Prostate gland (tissue), 2 donors: ENCODE measurements at places on chromosomes 4 and X. TPM values are rescaled to one million over a fixed set of nuclear protein-coding genes. Genes with fewer than 3 reads are reported as not detected.

GRCh38 chr4:102388611-102389010, 43.3 kb upstream of the SLC39A8 start:
- no peak for DNase-seq

DNA sequence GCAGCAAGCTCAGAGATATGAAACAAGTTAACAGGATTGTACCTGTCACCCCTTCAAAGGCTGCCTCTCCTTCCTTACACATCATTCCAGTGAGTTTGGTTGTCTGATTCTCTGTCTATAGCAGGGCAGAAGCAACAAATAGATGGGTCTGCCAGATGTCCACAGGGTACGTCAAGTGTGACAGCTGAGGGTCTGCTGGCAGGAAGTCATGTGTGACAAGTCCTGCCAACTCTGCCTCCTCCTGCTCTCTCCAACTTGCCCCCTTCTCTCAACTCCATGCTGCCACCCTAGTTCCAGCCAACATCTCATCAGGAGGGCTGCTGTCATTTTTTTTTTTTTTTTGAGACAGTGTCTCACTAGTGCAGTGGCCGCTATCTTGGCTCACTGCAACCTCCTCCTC, 109.2 kb downstream of the NSUN7 start:
- DNase-seq: no peak

- DNase-seq: no peak
Observed at GRCh38 chr4:159677521-159677920, 574.6 kb downstream of the RAPGEF2 start.

DNA sequence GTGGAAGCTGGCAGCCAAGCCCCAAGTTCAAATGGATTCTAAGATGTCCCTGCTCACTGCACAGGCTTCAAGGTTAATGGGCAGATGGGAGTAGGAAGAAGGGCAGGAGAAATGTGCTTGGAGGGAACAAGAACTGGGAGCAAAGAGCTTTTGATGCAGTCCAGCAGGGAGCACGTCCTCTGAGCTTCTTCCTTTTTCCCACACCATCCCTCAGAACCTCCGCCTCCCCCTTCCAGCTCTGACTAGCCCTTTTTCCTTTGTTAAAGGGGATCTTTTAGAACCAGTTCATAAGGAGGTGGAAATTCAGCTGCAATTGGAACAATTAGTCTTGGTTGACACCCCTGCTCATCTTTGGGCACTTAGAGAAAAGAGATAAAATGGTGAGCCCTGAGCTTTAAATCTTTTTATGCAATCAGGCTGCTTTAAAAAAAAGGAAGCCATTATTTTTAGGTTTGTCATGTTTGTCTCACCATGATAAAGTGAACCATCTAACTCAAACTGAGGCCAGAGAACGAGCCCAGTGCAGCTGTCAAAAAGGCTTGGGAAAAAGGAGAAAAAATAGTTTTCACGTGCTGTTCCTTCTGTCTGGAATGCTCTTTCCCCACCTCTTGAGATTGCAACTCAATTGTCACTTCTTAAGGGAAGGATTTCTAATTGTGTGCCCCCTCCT, 135.8 kb upstream of the IL1RAPL2 start:
- DNase-seq: no peak

DNA sequence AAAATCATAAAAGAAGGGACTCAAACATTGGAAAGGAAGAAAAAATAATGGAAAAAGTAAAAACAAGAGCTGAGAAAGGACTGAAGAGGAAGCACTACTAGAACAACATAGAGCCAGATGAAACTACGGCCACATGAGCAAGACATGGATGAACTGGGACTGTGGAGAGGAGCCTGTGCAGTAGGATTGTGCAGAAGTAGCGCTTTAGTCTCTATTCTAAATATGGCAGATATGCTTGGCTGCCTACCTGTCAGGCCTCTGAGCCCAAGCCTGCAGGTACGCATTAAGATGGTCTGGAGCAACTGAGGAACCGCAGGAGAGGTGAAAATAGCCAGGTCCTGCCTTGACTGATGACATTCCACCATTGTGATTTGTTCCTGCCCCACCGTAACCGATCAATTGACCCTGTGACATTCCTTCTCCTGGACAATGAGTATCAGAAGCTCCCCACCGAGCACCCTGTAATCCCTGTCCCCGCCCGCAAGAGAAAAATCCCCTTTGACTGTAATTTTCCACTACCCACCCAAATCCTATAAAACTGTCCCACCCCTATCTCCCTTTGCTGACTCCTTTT, 154.3 kb downstream of the CAMK2D start:
- DNase-seq: no peak

DNA sequence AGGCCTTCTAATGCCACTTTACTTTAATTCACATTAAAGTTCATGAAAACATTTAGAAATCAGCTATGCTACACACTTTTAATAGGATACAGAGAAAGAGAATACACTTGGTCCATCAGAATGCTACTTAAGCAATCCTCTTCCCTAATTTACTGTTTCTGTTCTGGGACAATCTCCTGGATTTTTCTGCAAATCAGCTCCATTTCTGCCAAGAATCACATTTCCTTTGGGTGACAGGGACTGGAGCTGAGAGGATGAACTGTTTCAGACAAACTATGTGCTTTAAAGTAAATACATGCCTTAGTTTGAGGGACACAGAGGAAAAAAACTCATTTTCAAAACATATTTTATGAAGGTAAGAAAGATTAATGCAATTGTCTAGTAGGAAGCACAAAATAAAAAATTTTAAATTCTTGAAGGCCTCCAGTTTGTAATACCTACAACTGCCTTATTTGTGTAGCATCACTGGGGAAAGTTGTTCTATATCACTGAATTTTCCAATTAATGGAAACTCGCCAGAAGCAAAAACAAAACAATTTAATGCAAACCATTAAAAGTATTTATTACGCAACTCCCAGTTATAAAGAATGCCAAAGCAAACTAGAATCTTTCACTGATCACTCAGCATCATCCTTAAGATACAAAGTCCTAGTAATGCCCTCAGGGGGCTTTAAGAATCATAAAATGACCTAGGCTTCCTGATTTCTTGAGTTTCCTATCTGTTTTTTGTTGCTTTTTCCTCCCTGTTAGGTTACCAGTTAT, 36.3 kb downstream of the BCLAF3 start:
- DNase-seq: no peak

GRCh38 chr4:169283114-169283509, 12.4 kb upstream of the SH3RF1 start:
- no peak for DNase-seq

DNA sequence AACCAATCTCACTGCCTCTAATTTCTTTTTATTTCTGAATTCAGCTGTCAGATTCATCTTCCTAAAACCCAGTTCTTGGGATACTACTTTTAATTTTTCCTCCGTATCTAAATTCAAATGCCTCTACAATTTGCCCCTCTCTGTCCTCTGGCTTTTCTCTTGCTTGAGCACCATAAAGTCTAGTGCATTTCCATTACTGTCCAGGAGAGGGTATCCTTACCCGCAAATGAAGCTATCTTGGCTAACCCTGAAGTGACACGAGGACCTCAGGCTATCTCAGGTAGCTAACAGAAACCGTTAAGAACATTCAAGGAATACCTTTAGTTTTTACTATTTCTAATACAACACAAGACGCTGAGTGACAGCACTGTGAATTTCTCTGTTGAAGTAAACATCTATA, 49.4 kb upstream of the PRR32 start:
- DNase-seq: no peak

DNA sequence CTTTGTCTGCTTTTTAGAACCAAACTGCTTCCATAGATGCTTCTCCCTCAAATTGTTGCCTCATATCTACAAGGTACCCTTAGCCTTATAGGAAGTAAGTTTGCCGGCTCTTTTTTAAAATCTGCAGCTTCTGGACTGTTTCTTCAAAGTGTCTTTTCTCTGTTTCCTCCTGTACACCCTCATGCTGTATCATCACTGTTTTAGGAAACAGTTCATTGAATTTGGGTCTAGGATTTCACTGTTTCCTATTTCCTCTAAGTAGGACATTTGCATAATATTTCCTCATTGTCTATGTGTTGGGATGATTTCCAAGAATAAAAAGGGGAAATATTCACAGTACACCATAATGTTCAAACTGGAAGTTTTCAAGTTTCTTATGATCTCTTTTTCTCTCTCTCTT, 43.0 kb downstream of the BANK1 start:
- no peak for DNase-seq

DNA sequence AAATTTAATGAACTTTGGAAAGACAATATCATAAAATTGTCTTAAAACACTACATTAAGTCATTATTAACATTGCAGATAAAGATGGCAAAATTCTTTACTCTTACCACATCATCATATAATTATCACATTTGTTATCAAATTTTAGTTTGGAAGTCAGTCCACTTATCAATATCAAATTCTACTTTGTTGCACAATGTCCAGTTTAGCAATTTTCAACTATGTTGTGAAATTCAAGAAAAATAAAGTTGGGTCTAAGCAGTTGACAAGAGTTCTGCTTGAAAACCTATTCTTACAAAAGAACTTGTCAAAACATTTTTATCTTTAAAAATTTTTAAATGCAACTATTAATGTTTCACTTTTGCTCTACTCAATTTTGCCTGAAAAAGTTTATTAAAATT, 44.7 kb upstream of the TET2 start:
- no peak for DNase-seq

DNA sequence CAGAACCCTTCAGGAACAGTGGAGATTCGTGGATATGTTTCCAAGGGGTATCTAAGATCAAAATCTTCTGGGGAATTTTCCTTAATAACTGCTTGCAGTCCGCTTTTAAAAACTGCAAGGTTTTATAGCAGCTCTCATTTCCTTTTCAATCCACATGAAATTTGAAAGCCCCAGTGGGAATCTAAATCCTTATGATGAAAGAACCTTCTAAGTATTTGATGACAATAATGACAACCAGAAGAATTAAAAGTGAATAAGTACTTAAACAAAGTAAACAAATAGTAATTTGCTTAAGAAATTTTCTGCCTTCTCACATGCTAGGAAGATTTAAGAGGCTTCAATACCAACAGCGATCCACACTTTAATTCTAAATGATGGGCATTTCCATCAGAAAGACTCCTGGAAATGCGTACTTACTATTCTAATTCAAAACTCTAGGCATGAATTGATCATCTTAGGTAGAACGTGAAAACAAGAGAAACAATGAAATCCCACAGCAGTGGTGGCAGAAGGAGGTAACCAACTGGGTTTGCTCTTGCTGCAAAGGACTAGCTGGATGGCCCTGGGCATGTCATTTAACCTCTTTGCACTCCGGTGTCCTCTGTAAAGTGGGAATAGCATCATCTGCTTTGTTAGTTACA, 37.6 kb upstream of the S100G start:
- DNase-seq: no peak

DNA sequence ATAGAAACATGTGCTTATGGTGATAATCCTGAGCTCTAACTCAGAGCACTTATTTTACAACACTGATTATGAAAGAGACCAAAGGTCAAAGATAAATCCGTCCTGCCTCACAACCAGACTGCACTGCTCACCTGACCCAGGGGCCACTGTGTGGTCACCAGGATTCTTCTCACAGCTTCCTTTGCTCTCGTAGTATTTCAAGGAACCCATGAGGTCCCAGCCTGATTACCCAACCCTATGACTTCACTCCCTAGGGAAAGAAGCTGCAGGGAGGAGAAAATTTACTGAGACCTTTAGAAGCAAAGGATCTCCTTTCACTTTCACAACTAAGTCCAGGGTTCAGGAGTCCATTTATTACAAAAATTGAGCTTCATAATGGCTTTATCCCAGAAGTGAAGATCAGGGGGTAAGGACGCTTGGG, 9.6 kb downstream of the SLC25A5 start:
- no peak for DNase-seq

- peak; percentile 74 for DNase-seq
Observed at GRCh38 chr4:6974138-6974848, 64.7 kb downstream of the TBC1D14 start.

- no peak for DNase-seq
Observed at GRCh38 chrX:12657433-12657832, 133.8 kb upstream of the PRPS2 start.

GRCh38 chr4:147327322-147327721, 153.6 kb upstream of the EDNRA start:
- DNase-seq: no peak

DNA sequence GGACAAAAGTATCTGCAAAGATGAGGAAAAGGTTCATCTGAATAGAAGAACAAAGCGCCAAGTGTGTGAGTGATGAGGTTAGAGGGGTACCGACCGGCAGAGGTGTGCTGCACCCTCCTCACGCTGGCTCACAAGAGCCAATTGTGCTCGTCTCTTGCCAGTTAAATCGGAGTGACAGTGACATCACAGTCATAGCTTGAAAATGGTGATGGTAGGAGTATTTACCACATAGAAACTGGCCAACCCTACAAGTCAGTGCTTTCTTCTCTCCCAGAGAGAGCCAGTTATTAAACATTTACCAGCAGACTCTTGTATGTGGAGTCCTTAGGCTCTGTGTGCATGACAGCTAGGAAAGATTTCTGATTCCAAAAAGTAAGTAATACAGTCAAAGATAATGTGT, 32.4 kb downstream of the CLDN22 start:
- DNase-seq: no peak

GRCh38 chr4:157983300-157983699, 189.5 kb downstream of the GASK1B start:
- no peak for DNase-seq

DNA sequence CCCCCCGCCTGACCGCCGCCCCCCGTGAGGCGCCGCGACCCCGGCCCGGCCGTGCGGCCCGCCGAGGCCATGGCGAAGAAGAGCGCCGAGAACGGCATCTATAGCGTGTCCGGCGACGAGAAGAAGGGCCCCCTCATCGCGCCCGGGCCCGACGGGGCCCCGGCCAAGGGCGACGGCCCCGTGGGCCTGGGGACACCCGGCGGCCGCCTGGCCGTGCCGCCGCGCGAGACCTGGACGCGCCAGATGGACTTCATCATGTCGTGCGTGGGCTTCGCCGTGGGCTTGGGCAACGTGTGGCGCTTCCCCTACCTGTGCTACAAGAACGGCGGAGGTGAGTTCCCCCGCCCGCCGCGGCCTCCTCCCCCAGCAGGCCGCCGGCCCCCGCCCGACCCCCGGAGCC, 780 bp downstream of the SLC6A8 start:
- DNase-seq: no peak

DNA sequence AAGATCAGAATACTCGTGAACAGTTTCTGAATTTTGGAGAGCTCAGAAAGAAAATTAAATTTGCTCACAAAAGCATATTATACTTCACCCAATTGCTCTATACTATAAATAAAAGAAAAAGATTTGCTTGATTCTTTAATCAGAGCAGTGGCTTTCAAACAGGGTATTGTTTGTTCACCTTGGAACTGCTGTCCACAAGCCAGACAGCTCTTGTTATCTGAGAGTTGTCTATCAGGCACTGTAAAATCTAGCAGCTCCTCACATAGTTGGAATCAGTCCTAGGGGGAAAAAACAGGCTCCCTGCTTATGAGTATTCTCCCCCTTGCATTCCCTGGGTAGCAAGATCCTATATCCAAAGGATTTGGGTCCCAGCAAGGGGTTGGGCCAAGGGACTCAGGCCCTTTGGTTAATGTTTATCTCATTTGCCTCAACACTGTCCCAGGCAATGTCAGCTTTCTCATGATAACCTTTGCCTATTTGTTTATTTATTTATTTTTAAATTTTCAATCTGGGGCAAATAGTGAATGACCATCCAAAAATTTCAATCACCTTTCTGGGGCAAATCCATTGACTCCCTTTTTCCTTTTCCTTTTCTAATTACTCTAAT, 24.1 kb upstream of the MAGEB16 start:
- no peak for DNase-seq

Gene CTAG2
- 15.4 TPM for total RNA-seq

Gene LINC00632
- 13.5 TPM for total RNA-seq

Gene CTSO
- total RNA-seq: 24.9 TPM

Gene RBM46
- 11.9 TPM for total RNA-seq

Gene RAB28
- total RNA-seq: 21.4 TPM

Gene MAGEH1
- 38.3 TPM for total RNA-seq

Gene FGFBP2
- total RNA-seq: not detected
